ENCODE measurements at places on chromosomes 13 and 19.

DNA sequence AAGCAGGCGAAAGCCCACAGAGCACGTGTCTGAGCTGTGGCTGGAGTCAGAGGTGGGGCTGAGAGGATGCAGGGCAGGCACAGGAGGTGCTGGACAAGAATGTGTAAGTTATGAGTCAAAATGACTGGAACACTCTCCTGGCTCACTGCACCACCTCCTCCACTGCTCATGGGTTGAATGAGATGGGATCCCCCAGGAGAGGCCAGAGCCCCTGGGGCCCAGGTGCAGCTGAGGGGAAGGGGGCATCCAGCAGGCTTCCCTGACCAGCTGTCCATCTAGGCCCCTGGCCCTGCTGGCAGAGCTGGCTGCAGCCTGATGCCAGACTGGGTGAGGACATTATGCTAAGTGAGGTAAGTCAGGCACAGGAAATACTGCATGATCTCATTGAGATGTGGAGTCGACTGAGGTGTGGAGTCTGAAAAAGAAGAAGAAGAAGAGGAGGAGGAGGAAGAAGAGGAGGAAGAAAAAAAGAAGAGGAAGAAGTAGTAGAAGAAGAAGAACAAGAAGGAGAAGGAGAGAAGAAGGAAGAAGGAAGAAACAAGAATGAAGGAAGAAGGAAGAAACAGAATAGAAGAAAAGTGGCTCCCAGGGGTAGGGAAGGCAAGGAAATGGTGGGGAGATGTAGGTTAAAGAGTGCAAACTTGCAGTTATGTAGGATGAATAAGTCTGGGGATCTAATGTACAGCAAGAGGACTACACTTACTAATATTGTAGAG, 747.4 kb downstream of the UQCRFS1 start:
- H3K4me3 ChIP-seq: peak overlapping the region; percentile 41
- no peaks in the 10 kb centered on the region for H3K27me3 ChIP-seq
- no peaks in the 10 kb centered on the region for H3K36me3 ChIP-seq
- H3K27ac ChIP-seq: peak overlapping the region; percentile 84
- peak; percentile 30 for DNase-seq

GRCh38 chr13:95275322-95276036, 25.8 kb downstream of the ABCC4 start:
- no peaks in the 10 kb centered on the region for H3K36me3 ChIP-seq
- DNase-seq: no peak
- H3K27ac ChIP-seq: no peak overlapping the region
- no peaks in the 10 kb centered on the region for H3K27me3 ChIP-seq
- H3K4me1 ChIP-seq: no peaks in the 10 kb centered on the region

GRCh38 chr13:70502944-70503343, 394.7 kb upstream of the KLHL1 start:
- no peak overlapping the region for H3K27ac ChIP-seq
- DNase-seq: no peak
- H3K27me3 ChIP-seq: no peaks in the 10 kb centered on the region
- H3K4me3 ChIP-seq: no peak overlapping the region
- H3K36me3 ChIP-seq: no peaks in the 10 kb centered on the region

GRCh38 chr19:38194061-38194701, 29.8 kb downstream of the DPF1 start:
- DNase-seq: no peak
- no peaks in the 10 kb centered on the region for H3K27me3 ChIP-seq
- H3K27ac ChIP-seq: no peak overlapping the region

DNA sequence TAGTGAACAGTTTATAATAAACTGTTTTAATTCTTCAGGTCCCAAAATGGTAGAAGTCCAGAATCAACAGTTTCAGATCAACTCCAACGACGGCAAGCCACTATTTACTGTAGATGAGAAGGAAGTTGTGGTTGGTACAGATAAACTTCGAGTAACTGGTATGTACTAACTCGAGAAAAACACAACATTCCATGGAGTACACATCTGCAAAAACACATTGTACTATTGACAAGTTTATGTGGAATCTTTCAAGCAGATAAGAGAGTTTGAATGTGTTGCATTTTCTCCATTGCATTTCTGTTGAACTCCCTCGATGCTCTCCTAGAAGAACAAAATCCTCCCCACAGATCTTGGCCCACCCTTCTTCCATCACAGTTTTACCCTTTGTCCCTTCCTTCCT, 98.5 kb downstream of the SGCG start:
- H3K27ac ChIP-seq: no peak overlapping the region
- no peaks in the 10 kb centered on the region for H3K36me3 ChIP-seq
- no peaks in the 10 kb centered on the region for H3K27me3 ChIP-seq
- no peak for DNase-seq
- no peak overlapping the region for H3K4me3 ChIP-seq
- no peaks in the 10 kb centered on the region for H3K4me1 ChIP-seq

- DNase-seq: no peak
- H3K4me3 ChIP-seq: no peak overlapping the region
- peaks cover 7% of the 10 kb centered on the region for H3K4me1 ChIP-seq
- no peaks in the 10 kb centered on the region for H3K36me3 ChIP-seq
Measured at GRCh38 chr13:113403255-113404104, 39.5 kb upstream of the GRTP1 start.

DNA sequence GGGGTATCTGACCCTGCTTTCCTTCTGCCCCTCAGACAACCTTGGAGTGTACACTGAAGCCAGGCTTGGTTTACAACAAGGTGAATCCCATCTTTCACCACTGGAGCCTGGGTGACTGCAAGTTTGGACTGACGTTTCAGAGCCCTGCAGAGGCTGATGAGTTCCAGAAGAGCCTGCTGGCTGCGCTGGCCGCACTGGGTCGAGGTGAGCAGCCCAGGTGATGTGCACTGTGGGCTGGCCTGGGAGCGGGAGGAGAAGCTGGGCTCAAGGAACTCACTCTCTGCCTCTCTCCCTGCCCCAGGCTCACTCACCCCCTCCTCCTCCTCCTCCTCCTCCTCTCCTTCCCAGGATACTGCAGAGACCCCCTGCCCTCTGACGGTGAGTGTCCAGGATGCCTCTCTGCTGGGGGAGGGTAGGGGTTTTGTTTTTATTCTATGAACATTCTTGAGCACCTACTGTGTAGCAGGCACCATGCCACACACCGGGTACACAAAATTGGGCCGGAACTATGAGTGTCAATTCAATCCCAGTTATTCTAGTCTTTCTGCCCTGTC, 3.5 kb downstream of the SPRED3 start:
- no peak overlapping the region for H3K4me3 ChIP-seq
- H3K27ac ChIP-seq: no peak overlapping the region
- peaks cover 80% of the 10 kb centered on the region for H3K27me3 ChIP-seq
- no peaks in the 10 kb centered on the region for H3K36me3 ChIP-seq

DNA sequence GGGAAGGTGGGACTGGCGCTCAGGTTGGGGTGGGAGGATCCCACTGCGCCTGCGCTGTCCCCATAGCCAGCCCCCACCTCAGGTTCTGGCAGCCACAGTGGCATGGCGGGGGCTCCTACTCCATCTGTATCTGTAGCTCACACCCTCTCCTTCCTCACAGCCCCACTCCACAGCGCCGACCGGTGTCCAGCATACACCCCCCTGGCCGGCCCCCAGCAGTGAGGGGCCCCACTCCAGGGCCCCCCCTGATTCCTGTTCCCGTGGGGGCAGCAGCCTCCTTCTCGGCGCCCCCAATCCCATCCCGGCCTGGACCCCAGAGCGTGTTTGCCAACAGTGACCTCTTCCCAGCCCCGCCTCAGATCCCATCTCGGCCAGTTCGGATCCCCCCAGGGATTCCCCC, 6.0 kb downstream of the TMED1 start:
- no peaks in the 10 kb centered on the region for H3K27me3 ChIP-seq
- H3K4me3 ChIP-seq: no peak overlapping the region
- no peaks in the 10 kb centered on the region for H3K36me3 ChIP-seq
- H3K4me1 ChIP-seq: peaks cover under 1% of the 10 kb centered on the region

DNA sequence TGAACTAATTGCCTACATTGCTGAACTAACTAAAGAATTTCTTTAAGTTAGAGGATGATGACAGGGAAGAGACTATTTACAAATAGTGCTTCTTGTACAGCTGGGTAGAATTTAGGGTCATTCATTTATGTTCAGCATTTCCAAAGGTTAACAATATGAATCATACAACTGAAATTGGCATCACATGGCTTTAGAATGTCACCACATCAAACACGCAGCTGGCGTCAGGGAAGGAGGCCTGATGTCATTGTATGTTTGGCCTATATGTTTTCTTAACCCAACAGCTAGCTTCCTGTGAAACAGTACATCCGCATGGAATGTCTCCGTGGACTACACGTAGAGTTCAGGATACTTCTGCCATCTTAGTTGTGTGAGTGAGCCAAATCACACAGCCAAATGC, 99.0 kb upstream of the TNFSF11 start:
- no peaks in the 10 kb centered on the region for H3K36me3 ChIP-seq
- no peak for DNase-seq
- no peak overlapping the region for H3K4me3 ChIP-seq
- no peak overlapping the region for H3K27ac ChIP-seq
- no peaks in the 10 kb centered on the region for H3K27me3 ChIP-seq
- no peaks in the 10 kb centered on the region for H3K4me1 ChIP-seq

GRCh38 chr19:47444388-47444821, 25.1 kb upstream of the MEIS3 start:
- H3K4me1 ChIP-seq: no peaks in the 10 kb centered on the region
- H3K27me3 ChIP-seq: peaks cover 80% of the 10 kb centered on the region
- no peak for DNase-seq
- no peaks in the 10 kb centered on the region for H3K36me3 ChIP-seq
- no peak overlapping the region for H3K27ac ChIP-seq
- H3K4me3 ChIP-seq: no peak overlapping the region

- H3K36me3 ChIP-seq: no peaks in the 10 kb centered on the region
- H3K4me3 ChIP-seq: peak overlapping the region; percentile 20
- H3K27ac ChIP-seq: no peak overlapping the region
Measured at GRCh38 chr13:51942189-51942588, 69.1 kb downstream of the ATP7B start.

DNA sequence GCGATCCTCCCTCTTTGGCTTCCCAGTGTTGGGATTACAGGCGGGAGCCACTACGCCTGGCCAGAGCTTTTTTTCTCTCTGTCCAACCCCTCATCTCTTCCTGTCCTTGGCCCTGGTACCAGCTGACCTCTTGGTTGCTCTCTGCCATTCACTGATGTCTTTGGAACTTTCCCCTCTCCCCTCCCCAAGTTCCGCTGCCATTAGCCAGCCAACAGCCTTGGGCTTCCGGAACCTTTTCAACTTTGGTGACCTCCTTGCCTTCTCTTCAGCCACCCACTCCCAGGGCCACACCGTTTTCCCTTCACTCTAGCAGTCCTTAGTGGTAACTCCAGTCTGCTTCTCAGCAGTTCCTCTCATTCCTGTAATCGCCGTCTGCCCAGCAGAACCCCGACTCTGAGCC, 4.3 kb downstream of the WTIP start:
- no peak overlapping the region for H3K4me3 ChIP-seq
- no peaks in the 10 kb centered on the region for H3K4me1 ChIP-seq

DNA sequence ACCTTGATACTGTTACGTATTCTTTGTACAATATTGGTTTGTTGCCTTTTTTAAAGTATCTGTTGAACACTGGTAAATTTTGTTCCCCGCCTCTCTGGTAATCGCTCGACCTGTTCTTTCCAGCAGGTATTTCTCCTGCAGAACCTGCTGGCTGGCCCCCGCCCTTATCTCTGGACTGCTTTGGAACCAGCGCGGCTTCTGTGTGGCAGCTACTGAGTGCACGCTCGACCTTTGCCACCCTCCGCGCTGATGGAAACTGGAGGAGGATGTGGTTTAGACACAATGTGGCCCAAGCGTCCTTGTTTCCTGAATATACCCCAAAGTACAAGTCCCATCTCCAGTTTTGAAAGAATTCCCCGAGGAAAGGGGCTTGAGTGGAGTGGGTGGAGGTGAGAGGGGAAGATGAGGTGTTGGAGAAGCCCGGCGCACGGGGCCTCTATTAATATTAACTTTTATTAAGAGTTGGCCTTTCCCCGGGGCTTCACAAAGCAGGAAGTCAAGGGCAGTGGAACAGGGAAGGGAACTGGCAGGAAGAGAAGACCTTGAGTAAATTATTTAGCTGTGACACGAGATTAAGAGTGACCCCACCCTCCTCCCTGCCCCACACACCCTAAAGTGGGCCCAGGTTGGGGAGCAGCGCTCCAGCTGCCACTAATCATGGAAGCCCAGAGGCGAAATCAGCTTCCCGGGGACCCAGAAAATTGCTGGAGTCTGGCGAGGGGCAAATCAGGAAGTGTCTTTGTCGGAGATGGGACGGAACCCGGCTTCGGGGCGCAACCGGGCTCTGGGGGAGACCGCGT, 16.0 kb downstream of the CDX2 start:
- no peaks in the 10 kb centered on the region for H3K27me3 ChIP-seq
- no peak for DNase-seq
- no peak overlapping the region for H3K4me3 ChIP-seq
- no peak overlapping the region for H3K27ac ChIP-seq
- H3K4me1 ChIP-seq: no peaks in the 10 kb centered on the region

GRCh38 chr13:38849315-38849714, 141.3 kb downstream of the STOML3 start:
- H3K4me1 ChIP-seq: no peaks in the 10 kb centered on the region
- DNase-seq: no peak
- no peak overlapping the region for H3K4me3 ChIP-seq
- no peaks in the 10 kb centered on the region for H3K36me3 ChIP-seq

DNA sequence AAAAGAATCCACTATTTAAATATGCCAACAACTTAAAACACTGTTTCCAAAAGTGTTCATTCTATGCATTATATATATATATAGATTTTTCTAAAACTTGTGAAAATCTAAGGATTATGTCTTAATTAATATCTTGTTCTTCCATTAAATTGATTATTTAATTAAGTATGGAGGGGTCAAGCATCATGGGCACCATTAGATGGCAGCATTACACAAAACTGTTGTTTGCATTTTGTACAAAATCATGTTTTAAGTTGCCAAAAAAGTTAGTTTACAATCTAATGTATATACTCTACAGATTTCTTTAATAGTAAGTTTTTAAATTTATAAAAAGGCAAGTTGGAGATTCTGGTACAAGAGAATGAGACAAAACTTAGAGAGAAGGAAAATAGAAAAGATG, 213.2 kb upstream of the EDNRB start:
- no peaks in the 10 kb centered on the region for H3K36me3 ChIP-seq
- peak; percentile 60 for DNase-seq
- H3K4me1 ChIP-seq: peaks cover 37% of the 10 kb centered on the region
- no peaks in the 10 kb centered on the region for H3K27me3 ChIP-seq

GRCh38 chr13:105200181-105200580, 1335.3 kb downstream of the EFNB2 start:
- no peaks in the 10 kb centered on the region for H3K36me3 ChIP-seq
- H3K27me3 ChIP-seq: no peaks in the 10 kb centered on the region
- H3K4me3 ChIP-seq: no peak overlapping the region
- no peak for DNase-seq
- H3K27ac ChIP-seq: no peak overlapping the region

GRCh38 chr19:12721656-12722565, 1.8 kb downstream of the TNPO2 start:
- H3K27ac ChIP-seq: no peak overlapping the region
- peaks cover 3% of the 10 kb centered on the region for H3K4me1 ChIP-seq
- peak overlapping the region; percentile 84 for H3K4me3 ChIP-seq
- H3K27me3 ChIP-seq: no peaks in the 10 kb centered on the region
- DNase-seq: peak; percentile 32
- H3K36me3 ChIP-seq: peaks cover 5% of the 10 kb centered on the region
